ENCODE measurements at places on chromosomes 3 and 15. TPM values are rescaled to one million over a fixed set of nuclear protein-coding genes. Genes with fewer than 3 reads are reported as not detected.

The ATP8B4 gene
- 2.7 TPM for total RNA-seq

The OR5K4 gene
- total RNA-seq = not detected

The ECE2 gene
- not detected for total RNA-seq

The FBXO40 gene
- not detected for total RNA-seq

The PIK3CA gene
- total RNA-seq = 34.8 TPM

The SEMA5B gene
- total RNA-seq = not detected

The ADIPOQ gene
- total RNA-seq = not detected

The ITIH1 gene
- not detected for total RNA-seq

The PRKAR2A gene
- total RNA-seq = 35.5 TPM

The BNC1 gene
- total RNA-seq = 26.5 TPM

The RNU6-1 gene
- total RNA-seq = not detected

The CHMP2B gene
- total RNA-seq = 32.8 TPM

The HRG gene
- not detected for total RNA-seq

The PIF1 gene
- total RNA-seq = 2.6 TPM

The TRH gene
- not detected for total RNA-seq

The FBXO45 gene
- total RNA-seq = 14.5 TPM

The CMTM7 gene
- total RNA-seq = 12.5 TPM

The DAPK2 gene
- 1.1 TPM for total RNA-seq

The KNL1 gene
- 63.7 TPM for total RNA-seq
